ENCODE measurements at places on chromosomes 1 and 21. TPM values are rescaled to one million over a fixed set of nuclear protein-coding genes. Genes with fewer than 3 reads are reported as not detected.

GUCA2A gene
- not detected for polyA plus RNA-seq

AADACL3 gene
- polyA plus RNA-seq: not detected

FCGR1A gene
- 24.0 TPM for polyA plus RNA-seq

CASP9 gene
- polyA plus RNA-seq: 22.7 TPM

KRTAP12-4 gene
- polyA plus RNA-seq: not detected

AMPD1 gene
- not detected for polyA plus RNA-seq

FMO5 gene
- polyA plus RNA-seq: 4.7 TPM

LMOD1 gene
- polyA plus RNA-seq: 4.6 TPM

DLGAP3 gene
- polyA plus RNA-seq: 41.1 TPM

TNFRSF18 gene
- polyA plus RNA-seq: 0.68 TPM

CLDN17 gene
- not detected for polyA plus RNA-seq

RIMKLA gene
- 12.6 TPM for polyA plus RNA-seq

KIF21B gene
- polyA plus RNA-seq: 104 TPM

SLAMF7 gene
- polyA plus RNA-seq: not detected

ZNHIT6 gene
- polyA plus RNA-seq: 22.0 TPM

GJA4 gene
- polyA plus RNA-seq: 14.3 TPM

LCE2A gene
- polyA plus RNA-seq: not detected

VANGL2 gene
- 67.0 TPM for polyA plus RNA-seq

PTGFRN gene
- 47.1 TPM for polyA plus RNA-seq

CFH gene
- polyA plus RNA-seq: 12.4 TPM

PLEKHO1 gene
- polyA plus RNA-seq: 93.8 TPM

IL19 gene
- polyA plus RNA-seq: not detected

S100A12 gene
- not detected for polyA plus RNA-seq

NES gene
- polyA plus RNA-seq: 111 TPM

KCNJ9 gene
- 11.2 TPM for polyA plus RNA-seq

FCRLA gene
- polyA plus RNA-seq: 1.4 TPM

BSND gene
- polyA plus RNA-seq: not detected

SFPQ gene
- polyA plus RNA-seq: 552 TPM

CDCA8 gene
- polyA plus RNA-seq: 8.1 TPM

Measured in spinal cord (tissue), 10 donors.